Prostate gland (tissue), 2 donors: ENCODE measurements at places on chromosomes 3 and 15. TPM values are rescaled to one million over a fixed set of nuclear protein-coding genes. Genes with fewer than 3 reads are reported as not detected.
A peak's percentile ranks its signal among the peaks of the same experiment; 100 is the strongest.

DNA sequence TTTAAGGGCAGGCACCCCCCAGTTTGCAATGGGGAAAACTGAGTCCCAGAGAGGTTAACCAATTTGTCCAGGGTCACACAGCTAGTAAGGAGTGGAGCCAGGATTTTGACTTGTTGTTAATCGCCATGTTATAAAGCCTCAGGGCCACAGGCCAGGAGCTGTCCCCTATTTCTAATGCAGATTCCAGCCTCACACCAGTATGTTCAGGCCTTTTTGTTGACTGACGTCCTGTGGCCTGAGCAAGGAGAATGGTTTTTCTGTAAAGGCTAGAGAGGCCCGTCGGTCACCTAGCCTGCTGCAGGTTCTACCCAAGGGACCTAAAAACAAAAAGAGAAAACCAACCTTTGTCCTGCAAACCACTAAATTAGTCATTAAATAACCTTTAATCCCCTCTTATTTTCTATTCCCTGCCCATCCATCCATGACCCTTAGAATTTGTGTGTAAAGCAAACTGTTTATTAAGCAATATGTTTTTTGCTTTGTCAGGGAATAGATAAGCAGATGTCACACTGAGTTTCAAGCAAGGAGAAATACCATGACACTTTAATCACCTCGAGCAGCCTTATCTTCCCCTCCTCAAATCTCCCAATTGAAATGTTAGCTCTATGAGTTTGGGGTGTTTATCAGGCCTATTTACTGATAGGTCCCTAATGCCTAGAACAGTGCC is 14.1 kb downstream of the ACOX2 start:
- no peak for DNase-seq

DNA sequence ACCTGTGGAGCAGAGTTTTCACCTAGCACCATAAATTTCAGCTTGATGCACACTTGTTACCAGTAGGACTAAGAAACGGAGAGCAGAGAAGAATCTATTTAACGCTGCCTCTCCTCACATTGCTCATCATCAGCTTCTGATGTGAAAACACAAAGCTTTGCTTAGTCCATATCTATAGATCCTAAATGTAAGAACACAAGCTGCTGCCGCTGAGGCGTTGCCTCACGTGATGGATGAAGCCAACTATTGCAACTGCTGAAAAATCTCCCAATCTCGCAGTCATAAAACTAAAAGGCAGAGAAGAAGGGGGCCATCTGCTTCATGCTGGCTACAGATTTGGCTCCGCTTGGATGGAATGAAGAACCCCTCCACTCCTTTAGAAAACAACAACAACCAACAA is 42.7 kb downstream of the CADPS start:
- DNase-seq, result no peak

DNA sequence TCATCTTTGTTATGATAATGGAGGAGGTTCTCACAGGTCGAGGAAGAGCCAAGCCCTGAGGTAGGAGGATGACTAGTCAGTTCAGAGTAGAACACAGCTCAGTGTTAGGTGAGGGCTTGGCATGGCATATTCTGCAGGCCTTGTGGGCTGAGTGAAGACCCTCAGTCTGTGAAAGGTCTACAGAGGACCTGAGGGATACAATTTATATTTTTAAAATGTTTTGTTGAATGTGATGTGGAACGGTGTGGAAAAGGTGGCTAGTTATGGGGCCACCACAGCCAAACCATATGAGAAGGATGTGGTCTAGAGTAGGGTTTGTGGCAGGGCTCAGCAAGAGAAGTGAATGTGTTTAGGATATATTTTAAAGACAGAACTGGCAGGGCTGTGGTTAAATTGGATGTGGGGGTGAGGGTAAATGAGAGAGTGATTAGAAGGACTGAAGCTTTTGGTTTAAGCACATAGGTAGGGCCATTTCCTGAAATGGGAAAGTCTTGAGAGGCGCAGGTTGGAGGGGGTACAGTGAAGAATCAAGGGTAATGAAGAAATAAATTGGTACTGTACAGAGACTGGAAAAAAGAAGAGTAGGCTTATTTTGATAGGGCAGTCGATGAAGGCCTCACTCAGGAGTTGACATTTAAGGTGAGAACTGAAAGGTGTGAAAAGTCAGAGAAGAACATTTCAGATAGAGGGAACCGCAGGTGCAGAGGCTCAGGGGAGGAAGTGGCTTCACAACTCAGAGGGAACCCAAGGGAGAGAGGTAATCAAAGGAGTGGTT is 60.5 kb downstream of the SPTSSB start:
- no peak for DNase-seq

GRCh38 chr3:122810734-122811133 is 15.9 kb downstream of the SLC49A4 start:
- DNase-seq, result no peak

DNA sequence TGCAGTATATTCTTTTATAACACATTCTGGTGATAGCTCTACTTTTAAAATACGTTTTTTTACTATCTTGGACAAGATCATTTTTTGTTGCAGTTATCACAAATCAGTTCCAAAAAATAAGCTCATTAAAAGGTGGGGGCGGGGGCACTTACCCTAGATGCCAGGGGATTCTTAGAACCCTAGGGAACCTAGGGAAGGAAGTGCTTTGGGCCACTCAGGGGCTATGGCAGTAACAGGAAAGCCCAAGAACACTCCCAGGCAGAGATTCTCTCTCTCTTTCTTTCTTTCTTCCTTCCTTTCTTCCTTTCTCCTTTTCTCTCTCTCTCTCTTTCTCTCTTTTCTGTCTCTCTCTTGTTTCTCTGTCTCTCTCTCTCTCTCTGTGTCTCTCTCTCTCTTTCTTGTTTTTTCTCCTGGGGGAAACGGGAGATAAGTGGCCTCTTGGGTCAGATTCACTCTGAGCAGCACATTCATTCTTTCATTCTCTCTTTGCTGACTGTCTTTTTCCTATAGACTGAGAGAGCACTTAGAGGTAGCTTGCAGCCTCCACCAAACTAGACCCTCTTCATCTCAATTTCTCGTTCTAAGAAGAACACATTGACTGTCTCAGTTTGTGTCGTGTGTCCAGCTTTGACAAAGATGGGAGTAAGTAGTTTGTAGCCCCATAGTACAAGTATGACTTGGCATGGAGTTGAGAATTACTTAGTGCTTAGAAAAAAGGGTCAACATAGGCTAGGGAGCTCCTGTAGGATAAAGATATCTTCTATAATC is 16.6 kb downstream of the SCAANT1 start:
- no peak for DNase-seq

- DNase-seq, result no peak
These were observed 57.2 kb upstream of the USP3 start for GRCh38 chr15:63447017-63447676.

GRCh38 chr3:42032693-42033349 is 58.3 kb upstream of the TRAK1 start:
- DNase-seq, result peak; percentile 55

GRCh38 chr15:66025015-66025452 is 155.7 kb downstream of the RAB11A start:
- no peak for DNase-seq

CSTA gene
- total RNA-seq, result 25.7 TPM

DNA sequence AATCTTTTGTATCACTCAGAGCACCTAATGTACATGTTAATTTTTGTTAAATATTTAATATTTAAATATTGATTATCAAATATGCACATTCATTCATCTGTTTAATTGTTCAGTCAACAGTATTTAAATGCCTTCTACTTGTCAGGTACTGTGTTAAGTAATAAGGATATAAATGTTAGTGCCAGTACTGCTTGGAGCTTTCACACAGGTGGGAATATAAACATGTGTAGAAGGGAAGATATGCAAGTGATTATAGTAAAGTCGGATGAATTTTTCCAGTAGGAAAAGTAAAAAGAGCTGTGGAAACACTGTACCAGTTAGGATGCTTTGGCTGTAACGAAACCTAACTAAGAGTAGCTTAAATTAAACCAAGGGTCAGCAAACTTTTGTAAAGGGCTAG is 95.4 kb downstream of the RSRC1 start:
- DNase-seq, result no peak

PRR20G gene
- total RNA-seq, result not detected

RPP25 gene
- total RNA-seq, result 3.8 TPM

DZIP1L gene
- 18.7 TPM for total RNA-seq

DNA sequence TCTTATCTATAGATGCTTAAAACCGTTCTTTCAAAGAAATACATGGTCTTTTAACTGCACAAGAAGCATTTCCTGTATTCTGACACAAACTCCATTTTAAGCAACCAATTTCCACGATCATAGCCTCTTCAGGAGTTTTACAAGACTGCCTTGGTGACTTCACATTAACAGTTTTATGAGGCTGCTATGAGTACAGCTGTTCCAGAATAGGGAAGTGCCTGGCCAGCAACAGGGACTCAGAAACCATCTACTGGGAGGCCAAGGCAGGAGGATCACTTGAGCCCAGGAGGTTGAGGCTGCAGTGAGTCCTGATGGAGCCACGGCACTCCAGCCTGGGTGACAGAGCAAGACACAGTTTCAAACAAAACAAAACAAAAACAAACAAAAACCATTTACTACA is 78.4 kb downstream of the B3GNT5 start:
- no peak for DNase-seq

GRCh38 chr3:138845771-138846173 is 11.0 kb upstream of the PIK3CB start:
- DNase-seq, result no peak

- DNase-seq, result no peak
These were observed 10.5 kb downstream of the ZNF35 start for GRCh38 chr3:44659015-44659414.

DNA sequence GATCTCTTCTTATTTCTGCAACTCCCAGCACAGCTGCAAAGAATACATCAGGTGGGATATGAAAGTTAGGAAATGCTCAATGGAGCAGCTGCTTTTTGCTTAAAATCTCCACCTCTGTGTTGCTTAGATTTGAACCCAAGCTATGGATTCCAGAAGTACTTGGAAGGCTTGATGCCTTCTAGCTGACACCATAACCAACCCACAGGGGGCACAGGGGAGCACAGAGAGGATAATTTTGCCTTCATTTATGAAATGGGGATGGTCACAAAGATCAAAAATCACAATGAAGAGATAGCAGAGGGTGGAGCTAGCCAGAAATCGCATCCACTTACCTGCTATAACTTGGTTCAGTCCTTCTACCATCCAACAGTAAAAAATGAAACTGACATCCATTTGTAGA is 75.7 kb downstream of the DUT start:
- no peak for DNase-seq

SOX14 gene
- 1.2 TPM for total RNA-seq

- no peak for DNase-seq
These were observed 27.2 kb downstream of the NPHP3 start for GRCh38 chr3:132694991-132695390.

DNA sequence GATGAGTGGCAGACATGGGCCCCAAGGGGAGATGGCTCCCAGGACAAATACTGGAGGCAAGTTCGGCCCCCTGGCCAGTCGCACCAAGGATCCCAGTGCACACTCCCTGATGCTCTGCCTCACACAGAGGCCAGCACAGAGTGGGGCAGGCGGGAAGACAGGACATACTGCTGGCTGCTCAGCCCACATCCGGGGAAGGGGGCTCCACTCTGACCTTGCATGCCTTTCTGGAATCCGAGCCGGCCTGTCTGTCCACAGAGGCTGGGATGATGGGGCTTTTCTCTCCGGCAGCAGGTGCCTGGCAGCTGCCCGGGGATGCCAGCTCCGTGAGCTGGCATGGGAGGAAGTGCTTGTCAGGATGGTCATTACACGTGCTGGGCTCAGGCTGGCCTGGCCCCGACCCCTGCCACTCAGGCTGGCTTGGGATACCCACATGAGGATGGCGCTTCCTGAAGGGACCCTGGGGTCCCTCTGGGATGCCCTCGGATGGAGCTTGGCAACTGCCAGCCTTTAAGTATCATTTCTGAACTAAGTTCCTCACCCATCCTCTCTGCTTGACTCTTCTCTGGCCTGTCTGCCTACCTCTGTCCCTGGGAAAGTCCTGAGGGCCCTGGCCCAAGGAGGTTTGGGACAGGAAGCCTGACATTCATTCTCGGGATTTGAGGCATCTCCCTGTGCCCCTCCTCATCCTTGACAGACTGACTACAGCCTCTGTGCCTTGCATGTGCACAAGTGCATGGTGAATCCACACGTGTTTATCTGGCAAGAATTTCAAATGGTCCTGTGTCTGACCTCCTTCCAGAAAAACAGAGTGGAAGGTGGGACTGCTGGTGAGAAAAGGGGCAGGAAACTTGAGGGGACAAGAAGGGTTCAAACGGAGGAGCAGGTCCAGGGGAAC is 46.5 kb downstream of the EXOG start:
- DNase-seq, result no peak

DNA sequence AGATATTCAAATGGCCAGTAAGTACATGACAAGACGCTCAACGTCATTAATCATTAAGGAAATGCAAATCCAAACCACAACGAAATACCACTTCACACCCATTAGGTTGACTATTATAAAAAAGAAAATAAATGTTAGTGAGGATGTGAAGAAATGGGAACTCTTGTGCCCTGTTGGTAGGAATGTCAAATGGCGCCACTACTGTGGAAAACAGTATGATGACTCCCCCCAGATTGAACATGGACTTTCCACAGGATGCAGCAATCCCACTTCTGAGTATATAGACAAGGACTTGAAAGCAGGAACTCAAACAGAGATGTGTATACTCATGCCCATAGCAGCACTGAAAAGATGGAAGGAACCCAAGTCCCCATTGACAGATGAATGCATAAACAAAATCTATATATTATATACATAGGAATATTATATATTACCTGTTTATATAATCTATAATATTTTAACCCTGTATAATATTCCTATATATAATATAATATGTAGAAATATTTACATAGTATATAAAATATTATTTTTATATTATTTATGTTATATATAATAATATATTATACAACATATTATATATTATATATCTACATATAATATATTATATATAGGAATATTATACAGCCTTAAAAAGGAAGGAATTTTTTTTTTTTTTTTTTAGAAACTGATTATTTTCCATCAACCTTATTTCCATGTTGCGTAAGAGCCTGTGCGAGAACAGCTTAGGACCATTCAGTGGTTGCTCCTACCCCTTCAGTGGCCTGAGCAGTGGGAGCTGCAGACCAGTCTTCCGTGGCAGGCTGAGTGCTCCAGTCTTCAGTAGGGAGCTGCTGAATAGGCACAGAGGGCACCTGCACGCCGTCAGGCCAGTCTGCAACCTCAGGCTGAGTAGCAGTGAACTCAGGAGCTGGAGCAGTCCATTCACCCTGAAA is 17.6 kb upstream of the PIGZ start:
- no peak for DNase-seq

DNA sequence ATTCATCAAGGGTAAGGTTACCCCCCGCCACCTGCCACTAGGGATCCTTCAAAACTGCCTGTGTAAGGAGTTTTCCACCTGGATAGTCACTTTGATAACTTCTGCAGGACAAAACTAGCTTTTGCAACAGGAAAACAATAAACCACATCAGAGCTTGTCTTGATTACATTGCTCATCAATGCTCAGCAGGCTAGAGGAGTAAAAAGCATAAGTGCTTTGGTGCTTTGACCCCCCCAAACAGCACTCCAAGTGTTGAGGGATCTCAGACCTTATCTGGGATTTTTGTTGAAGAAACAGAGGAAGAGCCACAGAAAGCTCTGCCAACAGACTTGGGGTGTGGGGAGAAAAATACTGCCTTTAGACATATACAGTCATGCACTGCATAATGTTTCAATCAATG is 10.8 kb upstream of the PHLDB2 start:
- DNase-seq, result no peak

GRCh38 chr3:55267206-55267930 is 219.7 kb downstream of the WNT5A start:
- DNase-seq, result no peak

PAQR5 gene
- total RNA-seq, result 0.17 TPM
